ENCODE measurements at places on chromosomes 2 and 18.

GRCh38 chr2:102032368-102033030, 40.7 kb downstream of the IL1R2 start:
- peak; percentile 74 for DNase-seq

DNA sequence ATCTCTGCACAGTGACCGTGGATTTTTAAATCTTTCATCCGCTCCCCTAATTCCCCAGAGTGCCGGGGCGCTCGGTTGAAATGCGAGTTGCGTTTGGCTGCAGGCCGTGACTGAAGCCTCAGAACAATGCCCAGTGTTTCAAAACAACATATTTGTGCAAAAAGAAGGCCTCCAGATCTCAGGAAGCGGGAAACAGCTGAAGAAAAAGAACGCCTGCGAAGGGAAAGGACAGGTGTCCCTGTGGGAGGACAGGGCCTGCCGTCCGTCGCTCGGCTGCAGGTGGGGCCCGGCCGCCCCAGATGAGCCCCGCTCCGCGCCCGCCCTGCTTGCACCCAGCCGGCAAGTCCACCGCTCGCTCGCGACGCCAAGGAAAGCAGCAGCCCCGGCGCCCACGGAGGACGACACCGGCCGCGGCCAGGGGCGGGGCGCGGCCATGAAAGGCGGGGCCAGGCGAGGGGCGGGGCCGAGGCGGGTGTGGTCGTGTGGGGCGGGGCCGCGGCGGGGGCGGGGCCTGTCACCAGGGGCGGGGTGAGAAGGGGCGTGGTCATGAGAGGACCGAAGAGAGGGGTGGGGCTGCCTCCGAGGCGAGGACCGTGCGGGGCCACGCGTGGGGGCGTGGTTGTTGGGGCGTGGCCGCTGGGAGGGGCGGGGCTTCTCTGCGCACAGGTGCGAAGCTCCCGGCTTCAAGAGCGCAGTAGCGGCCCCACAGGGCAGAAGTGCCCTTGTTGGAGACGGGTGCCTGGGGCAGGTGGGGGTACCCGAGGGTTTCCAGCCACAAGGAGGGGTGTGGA, 17.6 kb upstream of the BOK start:
- peak; percentile 44 for DNase-seq

- DNase-seq, result no peak
Measured at GRCh38 chr2:188571543-188572303, 280.0 kb downstream of the GULP1 start.

GRCh38 chr18:48165111-48165866, 234.8 kb upstream of the SMAD2 start:
- DNase-seq, result no peak

GRCh38 chr2:201132518-201132917, 16.6 kb downstream of the CFLAR start:
- no peak for DNase-seq

DNA sequence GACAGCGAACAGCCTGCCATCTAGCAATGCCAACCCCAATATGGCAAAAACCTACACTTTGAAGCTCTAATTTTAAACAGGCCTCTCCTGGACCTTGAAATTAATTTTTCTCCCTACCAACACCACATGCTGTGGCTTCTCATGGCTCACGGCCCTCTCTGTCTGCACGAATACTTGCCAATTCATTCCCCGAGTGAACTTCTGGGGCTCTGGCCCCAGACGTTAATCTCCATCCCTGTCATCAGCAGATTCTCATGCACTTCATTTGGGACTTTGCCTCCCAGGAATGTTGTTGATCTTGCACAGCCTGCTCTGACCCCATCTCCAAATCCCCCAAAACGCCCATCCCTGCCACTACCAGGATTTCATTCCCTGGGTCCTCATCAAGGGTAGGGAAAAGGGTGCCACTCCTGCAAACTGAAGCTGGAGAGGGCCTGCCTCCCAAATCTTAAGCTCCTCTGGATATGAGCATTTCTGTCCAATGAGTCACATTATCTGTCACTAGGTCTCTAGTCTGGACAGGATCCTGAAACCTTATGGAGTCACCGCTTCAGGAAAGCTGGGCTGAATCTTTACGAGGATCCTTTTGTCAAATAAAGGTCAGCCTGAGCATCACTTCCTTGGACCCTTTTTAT, 10.4 kb downstream of the FIGLA start:
- no peak for DNase-seq

- no peak for DNase-seq
Measured at GRCh38 chr2:225037415-225038230, 4.6 kb downstream of the DOCK10 start.

- DNase-seq, result no peak
Measured at GRCh38 chr2:18630941-18631340, 41.6 kb upstream of the NT5C1B start.

DNA sequence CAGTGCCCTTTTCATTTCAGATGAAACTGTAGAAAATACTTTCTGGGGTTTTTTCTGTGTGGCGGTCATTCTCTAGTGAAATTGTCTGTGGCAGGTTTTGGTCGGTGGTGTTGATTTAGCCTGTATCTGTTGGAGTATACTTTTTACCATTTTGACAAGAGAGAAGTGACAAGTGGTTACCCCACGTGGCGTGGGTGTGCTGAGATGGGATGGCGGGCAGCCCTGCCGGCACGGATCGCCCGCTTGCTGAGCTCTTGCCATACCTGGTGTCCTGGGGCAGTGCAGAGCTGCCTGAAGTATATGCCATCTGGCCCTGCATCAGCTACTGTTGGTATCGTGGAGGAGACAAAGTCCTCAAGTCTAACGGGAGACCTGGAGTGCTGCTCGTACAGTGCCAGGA, 64.1 kb downstream of the MRPS9 start:
- DNase-seq, result no peak

GRCh38 chr2:70936165-70936978, 672 bp downstream of the ATP6V1B1 start:
- DNase-seq, result no peak

DNA sequence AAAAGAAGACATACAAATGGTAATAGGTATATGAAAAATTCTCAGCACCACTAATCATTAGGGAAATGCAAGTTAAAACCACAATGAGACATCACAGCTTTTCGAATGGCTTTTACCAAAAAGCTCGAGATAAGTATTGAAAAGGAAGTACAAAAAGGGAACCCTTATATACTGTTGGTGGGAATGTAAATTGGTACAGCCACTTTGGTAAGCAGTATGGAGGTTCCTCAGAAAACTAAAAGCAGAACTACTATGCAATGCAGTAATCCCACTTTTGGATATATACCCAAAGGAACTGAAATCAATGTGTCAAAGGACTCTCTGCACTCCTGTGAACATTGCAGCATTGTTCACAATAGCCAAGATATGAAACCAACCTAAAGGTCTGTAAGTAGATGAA, 107.5 kb upstream of the SPATS2L start:
- DNase-seq, result no peak

DNA sequence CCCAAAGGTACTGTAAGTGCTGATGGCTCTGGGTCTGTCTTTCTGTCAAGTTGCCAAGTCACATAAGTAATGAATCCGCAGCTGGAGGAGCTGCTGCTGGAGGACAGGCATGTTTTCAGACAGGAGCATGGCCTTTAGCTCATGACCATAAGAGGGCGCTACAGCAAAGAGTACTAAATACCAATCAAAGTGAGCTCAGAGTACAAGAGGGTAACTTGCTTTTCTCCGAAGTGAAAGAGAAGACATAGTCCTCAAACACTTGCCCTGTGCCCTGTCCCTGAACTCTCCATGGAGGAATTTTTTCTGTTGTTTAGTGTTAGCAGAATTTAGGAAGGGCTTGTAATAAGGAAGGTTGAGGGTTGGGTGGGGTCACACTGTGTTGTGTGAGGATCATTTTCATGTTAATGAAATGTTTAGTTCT, 58.0 kb upstream of the EML6 start:
- DNase-seq, result peak; percentile 41

DNA sequence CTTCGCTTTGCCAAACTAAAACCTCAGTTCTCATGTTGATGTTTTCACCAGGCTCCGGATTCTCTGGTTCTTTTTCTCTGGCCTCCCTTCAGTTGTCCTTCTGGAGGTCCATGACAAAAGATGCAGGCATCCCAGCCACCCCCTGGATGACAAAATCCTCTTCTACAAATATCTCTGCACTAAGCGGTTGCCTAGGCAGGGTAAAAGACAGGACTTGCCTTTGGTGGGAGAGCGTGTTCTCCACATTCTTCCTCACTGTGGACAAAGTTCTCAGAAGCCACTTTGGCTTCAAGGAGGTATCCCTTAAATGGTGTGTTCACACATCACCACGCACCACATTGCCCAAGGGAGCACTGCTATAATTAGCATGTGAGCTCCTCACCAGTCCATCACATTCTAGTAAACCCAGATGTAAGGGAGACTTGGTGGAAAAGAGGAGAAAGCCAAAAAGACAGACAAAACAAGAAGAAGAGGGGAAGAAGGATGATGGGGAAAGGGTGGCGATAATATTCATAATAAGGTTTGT, 23.6 kb upstream of the MRPL33 start:
- no peak for DNase-seq

Measured in SJSA1 (cell line).